ENCODE measurements at places on chromosomes 2 and 18.

GRCh38 chr18:48913201-48913600 lies 37.6 kb downstream of the SMAD7 start:
- no peak for DNase-seq

DNA sequence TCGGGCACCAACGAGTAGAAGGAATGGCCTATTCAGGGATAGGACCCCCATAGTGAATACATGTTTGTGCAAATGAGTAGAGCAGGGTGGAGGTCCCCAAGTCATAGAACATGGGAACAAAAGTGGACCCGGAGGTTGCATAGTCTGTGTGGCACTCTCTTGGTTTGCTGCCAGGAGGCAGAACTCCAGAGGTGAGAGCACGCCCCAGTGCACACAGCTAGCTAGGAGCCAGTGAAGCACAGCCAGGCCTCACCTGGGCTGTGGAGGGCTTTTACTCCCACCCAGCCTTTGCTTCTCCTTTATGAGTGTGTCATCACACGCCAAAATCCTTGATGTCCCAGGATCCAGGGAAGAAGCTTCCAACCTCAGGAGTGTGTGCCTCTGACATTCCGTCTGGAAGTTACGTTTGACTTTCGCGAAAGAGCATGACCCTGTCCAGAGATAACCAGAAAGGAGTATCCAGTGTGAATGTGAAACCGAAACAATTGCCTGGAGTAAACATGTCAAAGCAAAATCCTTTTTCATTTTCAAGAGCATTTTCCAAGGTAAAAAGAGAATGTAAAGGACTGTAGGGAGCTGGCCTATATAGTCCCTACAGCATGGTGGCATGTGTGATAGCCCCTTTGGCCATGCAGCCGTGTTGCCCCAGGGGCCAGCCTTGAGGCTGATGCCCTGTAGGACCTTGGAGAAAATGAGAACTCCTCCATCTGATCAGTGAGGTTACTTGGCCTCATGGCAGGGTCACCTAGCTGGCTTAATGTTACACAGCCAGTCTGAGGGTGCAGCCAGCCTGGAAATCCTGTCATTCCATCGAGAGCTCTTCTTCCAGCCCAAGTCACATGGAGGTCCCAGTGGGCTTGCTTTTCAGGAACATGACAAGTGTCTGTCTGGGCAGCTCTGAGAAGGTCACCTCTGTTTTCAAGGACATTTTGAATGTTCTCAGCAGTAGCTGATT lies 8.8 kb downstream of the TRIB2 start:
- no peak for DNase-seq

- DNase-seq, result no peak
Measured at GRCh38 chr2:111990375-111990774, 64.7 kb upstream of the TMEM87B start.

DNA sequence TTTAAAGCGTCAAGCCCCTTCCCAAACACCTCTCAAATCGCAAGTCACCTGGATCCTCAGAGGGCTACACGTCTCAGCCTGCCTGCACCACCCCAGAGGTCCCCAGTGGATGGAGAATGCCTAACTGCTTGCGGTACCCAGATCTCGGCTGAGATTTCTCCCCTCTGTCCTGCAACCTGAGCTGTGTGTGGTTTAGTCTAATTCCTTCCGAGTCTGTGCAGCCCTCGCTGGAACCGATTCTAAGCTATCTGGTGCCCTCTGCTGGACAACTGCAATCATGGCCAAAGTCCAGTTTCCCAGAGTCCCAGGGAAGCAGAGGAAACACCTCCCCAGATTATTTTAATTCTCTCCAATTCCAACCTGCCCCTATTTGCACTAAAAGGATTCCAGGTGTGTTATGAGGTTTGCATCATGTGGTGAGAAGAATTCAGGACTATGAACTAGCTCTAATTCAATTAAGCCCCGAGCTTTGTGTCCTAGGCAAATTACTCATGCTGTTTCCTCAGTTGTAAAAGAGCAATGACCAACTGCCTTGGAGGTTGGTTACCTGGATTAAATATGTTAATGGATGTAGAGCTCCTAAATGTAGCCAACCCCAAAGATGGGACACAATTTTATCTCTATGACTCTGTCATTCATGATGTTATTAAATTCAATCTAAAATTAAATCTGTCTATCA lies 276.1 kb upstream of the NCKAP5 start:
- peak; percentile 58 for DNase-seq

DNA sequence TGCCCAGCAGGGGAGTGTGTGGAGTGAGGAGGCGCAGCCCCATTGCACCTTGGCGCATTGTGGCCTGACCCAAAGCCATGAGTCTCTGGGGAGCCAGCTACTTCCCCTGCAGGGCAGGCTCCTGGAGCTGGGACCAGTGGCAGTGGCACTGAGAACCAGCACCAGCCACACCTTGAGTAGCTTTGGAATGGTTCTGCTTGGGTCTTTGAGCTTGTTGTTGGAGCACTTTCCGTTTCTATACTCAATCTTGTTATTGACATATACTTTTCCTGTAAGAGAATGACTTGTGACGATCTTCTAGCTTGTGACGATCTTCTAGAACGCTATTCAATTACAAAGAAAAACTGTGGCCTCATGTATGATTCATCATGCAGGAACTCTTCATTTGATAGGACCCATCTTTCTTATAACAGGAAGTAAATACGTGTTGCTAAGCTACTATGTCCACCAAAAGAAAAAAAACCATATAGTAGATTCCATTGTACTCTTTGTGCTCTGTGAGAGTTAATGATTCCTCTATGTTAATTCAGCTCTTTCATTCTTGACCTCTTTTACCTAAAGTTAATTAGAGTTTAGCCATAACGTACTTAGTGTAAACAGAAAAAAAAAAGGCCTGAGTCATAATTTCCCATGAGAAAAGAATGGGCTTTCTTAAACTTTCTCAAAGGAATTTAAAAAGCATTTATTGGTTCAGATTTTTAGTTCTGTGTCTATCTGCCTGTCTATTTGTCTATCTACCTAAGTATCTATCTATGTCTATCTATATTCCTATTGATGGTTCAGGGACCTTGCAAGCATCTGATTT lies 113.1 kb downstream of the GATA6 start:
- DNase-seq, result no peak

- no peak for DNase-seq
Measured at GRCh38 chr2:97845818-97846217, 132.4 kb downstream of the ZAP70 start.

DNA sequence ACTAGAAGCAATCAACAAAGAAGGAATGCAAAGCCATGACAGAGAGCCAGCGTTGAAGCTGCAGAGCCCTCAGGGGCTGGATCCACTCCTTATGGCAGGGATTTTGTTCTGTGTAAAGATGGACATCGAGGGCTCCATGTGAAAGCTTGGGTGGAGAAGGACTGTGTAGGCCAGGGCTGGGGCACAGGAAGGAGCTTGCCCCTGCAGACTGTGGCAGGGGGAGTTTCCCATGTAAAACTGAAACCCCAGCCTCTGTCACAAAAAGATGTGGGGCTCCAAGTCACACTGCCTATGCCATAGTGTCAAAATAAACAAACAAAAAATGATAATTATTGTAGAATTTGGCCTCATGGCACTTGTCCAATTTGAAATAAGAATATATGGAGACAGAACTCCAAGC lies 408.7 kb upstream of the HS6ST1 start:
- no peak for DNase-seq
